HFF-Myc (cell line): ENCODE measurements at places on chromosomes 16 and 17.

DNA sequence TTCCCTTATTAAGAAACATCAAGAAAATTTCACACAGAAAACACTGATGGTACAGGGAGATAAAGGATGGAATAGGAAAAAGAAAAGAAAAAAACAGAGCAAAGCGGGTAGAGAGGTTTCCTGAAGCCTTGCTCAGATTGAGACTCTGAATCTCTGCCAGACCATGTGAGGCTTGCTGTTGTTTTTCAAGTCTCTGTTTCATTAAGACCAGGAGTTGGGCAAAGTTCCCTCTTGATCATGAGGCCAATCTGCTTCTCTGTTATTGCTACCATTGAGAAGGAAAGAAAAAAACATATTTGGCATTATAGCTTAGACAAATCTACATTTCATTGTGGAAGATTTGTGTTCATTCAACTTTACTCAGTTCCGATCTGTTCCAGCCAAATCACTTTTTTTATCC is 201.6 kb upstream of the SOX9 start:
- no peak for DNase-seq

DNA sequence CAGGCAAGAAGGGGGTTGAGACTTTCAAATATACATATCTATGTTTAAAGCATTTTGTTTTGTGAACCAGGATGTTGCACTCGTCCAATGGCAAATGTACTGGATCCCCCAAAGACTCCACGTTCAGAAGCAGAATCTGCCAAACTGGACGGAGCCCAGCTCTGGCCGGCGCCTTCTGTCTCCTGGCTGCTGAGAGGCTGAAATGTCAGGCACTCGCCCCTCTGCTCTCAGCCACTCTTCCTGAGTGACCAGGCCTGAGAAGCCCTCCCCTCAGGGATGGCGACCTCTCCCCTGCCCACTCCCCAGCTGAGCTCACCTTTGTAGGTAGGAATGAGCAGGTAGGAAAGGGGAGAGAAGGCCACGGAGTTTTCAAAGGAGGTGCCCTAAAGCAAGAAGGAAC is 187.5 kb upstream of the FOXF1 start:
- no peak for DNase-seq

- DNase-seq, result no peak
Observed at GRCh38 chr17:67386965-67387551, 10.0 kb downstream of the PITPNC1 start.

GRCh38 chr17:19719355-19720209 is 3.2 kb upstream of the SLC47A2 start:
- no peak for DNase-seq

DNA sequence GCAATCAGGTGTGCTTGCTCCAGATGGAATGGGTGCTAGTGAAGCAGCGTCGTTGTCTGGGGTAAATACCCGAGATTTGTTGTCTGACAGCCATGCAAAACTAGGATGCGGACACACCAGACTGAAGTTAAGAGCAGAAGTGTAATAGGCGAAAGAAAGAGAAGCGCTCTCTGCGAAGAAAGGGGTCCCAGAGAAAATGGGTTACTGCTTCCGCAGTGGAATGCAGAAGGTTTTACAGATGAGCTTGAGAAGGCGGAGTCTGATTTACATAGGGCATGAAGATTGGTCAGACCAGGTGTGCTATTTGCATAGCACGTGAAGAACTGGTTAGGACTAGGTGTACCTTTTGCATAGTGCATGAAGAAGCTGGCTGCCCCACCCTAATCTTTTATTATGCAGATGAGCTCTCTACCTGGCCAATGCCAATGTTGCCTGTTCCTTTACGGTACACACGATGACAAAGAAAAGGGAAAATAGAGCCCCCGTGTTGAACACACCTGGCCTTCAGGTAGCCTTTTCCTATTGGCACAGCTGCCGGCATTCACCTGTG is 32.0 kb upstream of the SNN start:
- DNase-seq, result no peak

GRCh38 chr17:46842835-46843234 is 8.5 kb upstream of the WNT9B start:
- no peak for DNase-seq

DNA sequence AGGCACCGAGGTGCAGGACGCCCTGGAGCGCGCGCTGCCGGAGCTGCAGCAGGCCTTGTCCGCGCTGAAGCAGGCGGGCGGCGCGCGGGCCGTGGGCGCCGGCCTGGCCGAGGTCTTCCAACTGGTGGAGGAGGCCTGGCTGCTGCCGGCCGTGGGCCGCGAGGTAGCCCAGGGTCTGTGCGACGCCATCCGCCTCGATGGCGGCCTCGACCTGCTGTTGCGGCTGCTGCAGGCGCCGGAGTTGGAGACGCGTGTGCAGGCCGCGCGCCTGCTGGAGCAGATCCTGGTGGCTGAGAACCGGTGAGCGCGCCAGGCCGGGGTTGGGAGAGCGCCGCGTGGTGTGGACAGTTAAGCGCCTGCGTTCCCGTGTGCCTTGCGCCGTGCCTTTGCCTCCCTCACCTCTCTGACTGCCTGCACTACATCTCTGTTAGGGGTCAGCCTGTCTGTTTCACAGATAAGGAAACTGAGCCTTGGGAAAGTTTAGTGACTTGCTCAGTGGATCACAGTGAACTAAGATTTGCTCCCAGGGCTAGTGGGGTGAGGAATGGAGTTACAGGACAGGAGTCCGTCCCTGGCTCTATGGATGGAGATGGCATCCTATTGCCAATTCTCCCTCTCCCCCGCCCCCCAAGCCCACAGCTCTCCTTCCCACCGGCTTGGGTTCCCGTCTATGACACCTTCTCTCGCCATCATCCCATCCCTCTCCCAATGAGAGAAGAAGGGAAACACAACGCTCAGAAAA is 880 bp downstream of the SARM1 start:
- no peak for DNase-seq

DNA sequence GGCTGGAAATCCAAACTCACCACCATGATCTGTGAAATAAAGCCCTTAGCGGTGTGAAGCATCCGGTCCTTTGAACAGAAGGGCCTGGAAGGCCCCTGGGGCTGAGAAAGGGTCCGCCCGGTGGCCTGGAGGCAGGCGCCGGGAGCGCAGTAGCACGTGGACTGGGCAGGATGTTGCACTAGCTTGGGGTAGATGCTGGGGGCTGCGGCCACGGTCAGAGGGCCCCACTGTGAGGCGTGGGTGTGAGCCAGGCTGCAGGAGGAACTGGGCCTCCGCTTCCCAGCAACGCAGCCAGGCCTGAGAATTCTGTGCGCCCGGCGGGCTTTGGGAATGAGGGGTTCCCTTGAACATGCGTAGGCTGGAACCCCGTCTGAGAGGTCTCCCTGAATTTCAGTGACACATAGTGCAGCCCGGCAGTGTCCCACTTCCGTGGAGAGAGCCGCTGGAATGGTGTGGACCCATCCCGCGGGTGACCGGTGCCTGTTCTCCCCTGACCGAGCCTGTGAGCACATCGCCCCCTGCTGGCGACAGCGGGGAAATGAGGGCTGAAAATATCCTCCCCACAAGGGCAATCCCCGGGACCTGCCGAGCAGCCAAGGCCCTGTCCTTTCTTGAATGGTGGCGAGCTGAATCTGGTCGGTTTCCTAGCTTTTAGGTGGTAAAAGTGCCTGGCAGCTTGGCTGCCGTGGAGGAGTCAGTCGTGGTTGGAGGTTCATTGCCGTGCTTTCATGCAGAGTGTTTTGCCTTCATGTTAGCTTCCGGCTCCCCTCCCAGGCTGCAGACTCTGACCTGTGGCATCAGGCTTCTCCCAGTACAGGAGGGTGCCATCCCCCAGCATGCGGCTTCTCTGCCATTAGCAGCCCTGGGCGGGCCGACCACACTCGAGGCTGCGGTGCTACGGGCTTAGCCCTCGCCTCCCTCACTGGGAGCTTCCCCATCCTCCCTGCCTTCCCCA is 43.8 kb downstream of the DNAJA2 start:
- DNase-seq, result peak; percentile 25

GRCh38 chr17:73657473-73658116 is 13.3 kb upstream of the SDK2 start:
- no peak for DNase-seq

DNA sequence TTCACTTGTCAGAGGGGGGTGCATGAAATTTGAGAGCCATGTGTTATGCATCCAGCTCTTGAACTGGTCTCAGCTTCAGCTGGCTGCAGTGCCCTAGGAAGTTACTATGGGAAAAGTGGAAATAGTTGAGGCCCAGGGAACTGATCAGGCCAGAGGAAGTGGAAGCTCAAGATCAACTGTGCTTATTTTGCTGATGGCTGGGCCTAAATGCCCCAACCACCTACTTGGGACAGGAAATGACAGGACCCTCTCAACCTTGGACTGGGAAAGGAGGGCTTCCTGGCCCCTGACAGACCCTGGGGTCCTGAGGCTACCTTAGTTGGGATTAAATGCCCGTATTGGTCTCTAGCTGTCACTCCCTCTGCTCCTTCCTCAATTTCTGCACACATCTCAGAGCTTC is 1.2 kb upstream of the TAOK2 start:
- DNase-seq, result no peak

- no peak for DNase-seq
Observed at GRCh38 chr17:50176559-50177357, 11.0 kb downstream of the SGCA start.

DNA sequence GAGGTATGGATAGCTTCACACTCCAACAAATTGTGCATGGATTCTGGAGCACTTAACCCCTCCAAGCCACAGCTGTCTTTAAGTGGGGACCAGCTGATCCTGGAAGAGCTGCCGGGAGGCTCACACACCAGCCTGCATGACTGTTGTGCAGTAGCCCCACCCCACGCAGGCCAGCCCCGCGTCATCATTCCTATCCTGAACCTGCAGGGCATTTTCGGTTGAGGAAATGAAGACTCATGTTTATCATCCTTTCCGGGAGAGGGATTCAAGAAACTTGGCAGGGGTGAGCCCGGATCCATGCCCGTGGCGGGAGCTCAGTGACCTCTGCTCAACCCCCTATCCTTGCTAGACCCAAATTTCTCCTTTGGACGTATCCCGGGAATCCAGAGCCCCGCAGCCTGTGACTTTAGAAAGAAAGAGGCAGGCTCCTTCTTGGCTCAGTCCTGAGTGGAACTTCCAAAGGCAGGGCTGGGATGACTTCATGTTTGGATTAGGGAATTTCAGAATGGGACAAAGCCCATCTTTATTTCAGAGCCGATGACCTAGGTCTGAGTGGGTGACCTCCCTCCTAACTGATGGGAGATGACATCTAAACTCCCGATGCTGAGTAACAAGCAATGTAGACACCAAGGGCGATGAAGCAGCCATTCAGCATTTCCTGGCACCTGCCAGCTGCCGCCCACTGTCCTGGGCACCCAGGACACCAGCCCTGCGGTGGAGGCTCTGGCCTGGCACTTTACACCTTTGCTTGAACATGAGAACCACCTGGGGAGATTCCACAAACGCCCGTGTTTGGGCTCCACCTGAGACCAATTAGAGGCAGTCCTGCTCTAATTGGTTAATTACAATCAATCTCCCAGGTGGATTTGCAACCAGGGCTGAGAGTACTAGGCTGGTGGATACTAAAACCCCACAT is 43.3 kb upstream of the CMIP start:
- no peak for DNase-seq

GRCh38 chr16:57299009-57299718 is 14.7 kb upstream of the PLLP start:
- no peak for DNase-seq

- DNase-seq, result no peak
Observed at GRCh38 chr17:63504261-63504660, 18.9 kb upstream of the KCNH6 start.

GRCh38 chr17:72514321-72514861 is 393.6 kb downstream of the SOX9 start:
- DNase-seq, result no peak

DNA sequence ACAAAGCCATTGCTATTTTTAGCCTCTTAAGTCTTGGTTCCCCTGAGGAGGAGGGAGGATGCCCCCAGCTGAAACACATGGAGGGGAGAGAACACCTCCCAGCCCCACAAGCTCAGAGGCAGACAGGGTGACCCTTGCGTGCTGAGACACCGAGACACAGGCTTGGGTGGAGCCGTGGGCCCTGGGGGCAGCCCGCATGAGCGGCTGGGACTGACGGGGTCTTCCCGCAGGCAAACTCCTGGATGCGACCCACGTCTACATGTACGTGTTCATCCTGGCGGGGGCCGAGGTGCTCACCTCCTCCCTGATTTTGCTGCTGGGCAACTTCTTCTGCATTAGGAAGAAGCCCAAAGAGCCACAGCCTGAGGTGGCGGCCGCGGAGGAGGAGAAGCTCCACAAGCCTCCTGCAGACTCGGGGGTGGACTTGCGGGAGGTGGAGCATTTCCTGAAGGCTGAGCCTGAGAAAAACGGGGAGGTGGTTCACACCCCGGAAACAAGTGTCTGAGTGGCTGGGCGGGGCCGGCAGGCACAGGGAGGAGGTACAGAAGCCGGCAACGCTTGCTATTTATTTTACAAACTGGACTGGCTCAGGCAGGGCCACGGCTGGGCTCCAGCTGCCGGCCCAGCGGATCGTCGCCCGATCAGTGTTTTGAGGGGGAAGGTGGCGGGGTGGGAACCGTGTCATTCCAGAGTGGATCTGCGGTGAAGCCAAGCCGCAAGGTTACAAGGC is 9.8 kb downstream of the SLC16A3 start:
- DNase-seq, result peak; percentile 66

DNA sequence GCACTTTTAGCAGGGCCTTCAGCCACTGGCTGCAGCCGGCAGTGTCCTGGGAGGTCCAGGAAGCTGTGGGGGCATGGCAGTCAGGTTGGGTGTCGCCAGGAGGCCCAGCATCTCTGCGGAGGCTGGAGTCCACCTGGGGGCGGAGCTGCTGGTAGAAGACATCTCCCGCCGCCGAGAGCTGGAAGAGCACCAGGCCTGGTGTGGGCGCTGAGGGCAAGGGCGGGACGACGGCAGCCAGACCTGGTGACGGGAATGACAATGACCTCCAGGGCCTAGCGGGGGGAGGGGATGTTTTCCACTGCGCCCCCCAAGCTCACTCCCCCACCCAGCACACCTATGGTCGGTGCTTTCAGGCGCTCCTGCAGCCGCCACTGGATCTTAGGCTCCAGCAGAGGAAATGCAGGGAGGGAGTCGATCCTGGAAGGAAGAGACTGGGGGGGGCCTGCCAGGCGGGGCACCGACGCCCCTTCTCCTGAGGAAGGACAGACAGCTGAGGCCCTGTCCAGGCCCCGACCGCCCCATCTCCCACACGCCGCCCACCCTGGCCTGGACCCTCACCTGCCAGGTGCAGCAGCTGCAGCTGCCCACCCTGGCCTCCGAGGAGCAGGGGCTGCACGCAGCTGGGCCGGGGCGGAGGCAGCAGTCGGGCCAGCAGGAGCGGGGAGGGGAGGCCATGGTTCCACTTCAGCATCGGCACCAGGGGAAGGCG is 7.1 kb downstream of the TAF1C start:
- DNase-seq, result no peak

GRCh38 chr16:643050-643368 is 1.4 kb downstream of the MCRIP2 start:
- DNase-seq, result no peak

- DNase-seq, result no peak
Observed at GRCh38 chr16:12197812-12198211, 221.3 kb downstream of the SNX29 start.
